Stimulated activated CD4-positive, alpha-beta T cell treated with anti-CD3 and anti-CD28 coated beads, Interleukin-1b, Interleukin-23, amount 100 ng/mL, for 1 hour (primary cell): ENCODE measurements at places on chromosomes 5 and 9.

DNA sequence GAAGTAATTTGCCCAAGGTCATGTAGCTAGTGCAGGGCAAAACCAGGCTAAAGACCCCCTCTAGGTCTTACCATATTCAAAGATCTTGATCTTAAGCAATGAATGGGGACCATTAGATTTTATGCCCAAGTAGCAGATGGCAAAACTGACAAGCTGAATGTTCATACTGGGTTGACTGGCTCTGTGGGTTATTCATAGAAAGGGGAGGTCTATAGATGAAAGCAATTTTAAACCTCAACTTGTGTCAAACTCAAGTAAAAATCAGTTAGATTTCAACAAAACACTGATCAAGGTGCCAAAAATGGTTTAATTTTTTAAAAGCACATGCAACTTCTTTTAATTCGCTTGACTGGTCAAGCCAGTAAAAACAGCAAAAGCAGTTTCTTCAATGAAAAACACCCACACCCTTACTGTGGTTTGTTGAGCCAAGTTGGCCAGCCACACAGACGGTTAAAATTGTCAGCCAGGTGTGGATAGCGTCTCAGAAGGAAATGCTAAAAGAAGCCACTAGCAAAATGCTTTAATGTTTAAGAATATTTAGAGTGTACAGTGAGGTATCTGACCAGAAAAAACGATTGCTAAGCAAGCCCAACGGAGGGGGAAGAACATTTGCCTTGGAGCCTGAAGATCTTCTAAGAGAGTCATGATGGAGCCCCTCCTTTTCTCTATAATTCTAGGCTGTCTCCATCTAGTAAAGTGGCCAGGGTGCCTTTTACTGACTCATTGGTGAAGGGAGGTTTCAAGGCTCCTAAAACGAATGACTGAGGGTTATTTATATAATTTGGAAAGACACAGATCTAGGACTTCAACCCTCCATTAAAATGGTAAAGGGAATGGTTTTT is 539.6 kb upstream of the CLINT1 start:
- DNase-seq = no peak

DNA sequence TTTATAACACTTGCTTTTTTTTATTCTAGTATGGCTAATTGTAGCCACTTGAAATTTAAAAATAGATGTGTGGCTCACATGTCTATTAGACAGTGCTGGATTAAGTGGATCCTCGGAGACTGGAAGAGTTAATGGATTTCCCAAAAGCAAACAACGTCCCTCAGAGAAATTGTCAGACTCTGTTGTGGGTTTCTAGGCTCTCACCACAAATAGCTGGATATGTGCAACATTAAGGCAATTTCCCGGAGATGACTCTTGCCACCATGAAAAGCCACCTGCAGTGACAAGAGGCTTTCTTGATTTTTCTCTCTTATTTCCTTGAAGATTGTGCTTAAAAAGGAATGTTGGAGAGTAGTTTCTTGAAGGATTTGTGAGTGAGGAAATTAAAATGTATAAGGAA is 43.2 kb downstream of the TMEM167A start:
- no peak for DNase-seq

- no peak for DNase-seq
These were observed 3.3 kb downstream of the RNF20 start for GRCh38 chr9:101536938-101537337.

GRCh38 chr5:99614888-99615287 is 686.1 kb upstream of the CHD1 start:
- DNase-seq = no peak

DNA sequence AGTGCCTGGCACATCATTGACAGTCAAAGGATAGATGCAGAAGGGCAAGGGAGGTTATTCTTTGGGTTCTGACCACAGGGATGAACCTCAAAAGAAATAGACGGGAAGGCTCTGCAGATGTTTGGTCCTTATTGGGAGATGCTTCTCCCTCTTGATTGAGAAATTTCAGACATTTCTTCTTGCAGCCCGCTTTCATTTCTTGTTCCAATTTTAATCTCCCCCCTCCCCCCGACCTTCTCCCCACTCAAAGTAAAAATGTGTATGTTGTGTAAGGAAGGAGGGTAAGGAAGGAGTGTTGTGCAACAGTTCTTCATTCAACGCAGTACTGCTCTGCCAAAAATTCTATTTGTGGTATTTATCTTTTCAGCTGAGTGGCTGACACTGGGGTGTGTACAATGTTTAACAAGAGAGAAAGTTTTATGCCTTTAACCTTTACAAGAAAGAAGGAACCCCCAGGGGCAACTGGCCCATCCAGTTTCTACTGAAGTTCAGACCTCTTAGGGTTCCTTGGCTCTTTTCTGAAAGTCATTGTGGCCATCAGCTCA is 46.3 kb upstream of the TNFSF15 start:
- no peak for DNase-seq

DNA sequence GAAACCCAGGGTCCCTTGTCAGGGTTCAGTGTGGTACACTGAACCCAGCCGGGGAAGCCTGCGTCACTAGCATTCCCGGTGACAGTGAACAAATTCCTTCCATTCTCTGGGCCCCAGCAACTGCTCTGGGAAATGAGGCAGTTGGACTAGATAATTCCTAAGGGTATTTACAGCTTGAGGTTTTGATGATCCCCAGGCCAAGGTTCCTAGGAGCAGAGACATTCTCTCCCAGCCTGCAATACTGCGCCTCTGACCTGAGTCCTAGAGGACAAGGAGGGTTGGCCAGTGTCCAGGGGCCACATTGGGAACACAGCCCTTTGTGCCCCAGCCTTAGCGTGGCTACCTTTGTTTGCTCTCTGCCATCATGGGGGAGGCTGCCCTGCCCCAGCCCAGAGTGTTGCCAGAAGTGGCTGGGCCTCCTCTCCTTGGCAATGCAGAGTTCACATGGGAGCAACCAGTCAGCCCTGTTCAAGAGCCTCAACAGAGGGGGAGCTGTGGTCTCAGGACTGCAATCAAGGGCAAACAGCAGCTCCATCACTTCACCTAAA is 178.2 kb downstream of the SEC61B start:
- DNase-seq = no peak

DNA sequence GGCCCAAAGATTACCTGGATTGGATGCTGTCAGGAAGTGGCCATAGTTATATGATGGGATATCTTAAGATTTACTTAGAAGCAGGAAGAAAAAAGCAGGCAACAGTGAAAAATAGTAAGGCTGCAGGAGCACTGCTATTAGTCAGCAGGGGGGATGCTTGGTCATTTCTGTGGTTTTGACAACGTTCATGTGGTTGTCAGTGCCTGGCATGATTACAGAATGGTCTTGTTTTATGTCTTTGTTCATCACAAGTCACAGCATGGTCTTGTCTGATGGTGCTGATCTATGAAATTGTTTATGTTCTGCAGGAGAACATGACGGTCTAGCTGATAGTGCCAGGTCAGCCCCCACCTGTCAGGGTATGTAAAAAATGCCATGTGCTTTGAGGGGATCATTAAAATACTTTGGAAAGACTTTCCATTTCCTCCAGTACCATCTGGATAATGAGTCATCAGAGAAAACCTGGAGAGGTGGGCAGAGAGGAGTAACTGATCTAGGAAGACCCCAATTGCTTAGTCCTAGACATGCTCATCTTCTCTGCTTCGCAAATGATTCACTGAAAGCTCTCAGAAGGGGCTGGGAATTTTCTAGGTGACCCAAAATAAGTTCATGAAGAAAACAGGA is 48.5 kb downstream of the PLGRKT start:
- no peak for DNase-seq

GRCh38 chr5:6379246-6379645 is 899 bp upstream of the MED10 start:
- no peak for DNase-seq

- DNase-seq = no peak
These were observed 178.8 kb downstream of the SPOCK1 start for GRCh38 chr5:137320056-137321045.
